ENCODE measurements at places on chromosomes 16 and 17.

GRCh38 chr17:17694169-17695081 lies 13.2 kb downstream of the RAI1 start:
- DNase-seq, result peak; percentile 89

DNA sequence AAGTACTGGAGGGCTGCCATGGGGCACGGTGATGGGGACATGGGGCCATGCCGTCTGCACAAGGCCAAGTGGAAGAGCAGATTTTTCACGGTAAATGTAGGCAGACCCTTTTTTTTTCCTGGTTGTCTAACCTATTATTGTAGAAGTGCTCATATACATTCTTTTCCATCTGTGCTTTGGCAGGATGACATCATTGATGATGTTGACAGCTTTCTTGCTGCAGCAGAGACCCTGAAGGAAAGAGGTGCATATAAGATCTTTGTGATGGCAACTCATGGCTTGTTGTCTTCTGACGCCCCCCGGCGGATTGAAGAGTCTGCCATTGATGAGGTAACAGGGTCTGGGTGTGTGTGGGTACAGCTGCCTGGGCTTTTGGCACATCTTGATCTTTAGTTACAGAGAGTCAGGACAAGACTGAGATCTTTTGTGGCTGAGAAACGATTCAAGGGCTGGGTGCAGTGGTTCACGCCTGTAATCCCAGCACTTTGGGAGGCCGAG lies 23.3 kb upstream of the SLC5A10 start:
- no peak for DNase-seq

DNA sequence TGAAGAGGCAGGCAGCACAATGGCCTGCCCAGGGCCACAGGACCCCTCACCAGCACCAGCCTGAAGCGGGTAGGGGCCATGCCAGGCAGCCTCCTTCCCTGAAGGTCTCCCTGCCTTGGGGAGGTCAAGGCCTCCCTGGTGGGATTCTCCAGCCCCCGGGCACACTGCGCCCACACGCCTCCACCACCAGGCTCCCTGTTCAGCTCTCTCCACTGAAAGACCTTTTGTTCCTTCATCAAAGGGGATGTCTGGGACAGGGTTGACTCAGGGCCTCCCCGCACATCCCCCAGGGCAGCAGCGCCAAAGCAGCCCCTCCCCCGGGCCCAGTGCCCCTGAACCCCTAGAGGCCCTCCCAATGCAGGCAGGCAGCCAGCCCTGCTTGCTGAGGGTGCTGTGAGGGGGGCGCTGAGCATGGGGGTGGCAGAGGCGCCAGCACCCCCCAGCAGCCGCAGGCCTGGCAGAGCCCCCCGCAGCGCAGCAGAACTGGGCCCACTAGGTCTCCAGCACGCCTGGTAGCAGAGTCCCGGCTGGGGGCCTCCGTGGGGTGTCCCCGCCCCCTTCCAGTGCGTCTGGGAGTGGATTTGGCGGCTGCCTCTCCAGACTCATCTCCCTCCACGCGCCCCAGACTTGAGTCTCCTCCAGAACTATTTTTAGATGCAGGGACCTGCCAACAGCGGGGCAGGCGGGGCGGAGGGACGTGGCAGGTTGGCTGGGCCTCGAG lies 13.1 kb downstream of the BCAR1 start:
- no peak for DNase-seq

DNA sequence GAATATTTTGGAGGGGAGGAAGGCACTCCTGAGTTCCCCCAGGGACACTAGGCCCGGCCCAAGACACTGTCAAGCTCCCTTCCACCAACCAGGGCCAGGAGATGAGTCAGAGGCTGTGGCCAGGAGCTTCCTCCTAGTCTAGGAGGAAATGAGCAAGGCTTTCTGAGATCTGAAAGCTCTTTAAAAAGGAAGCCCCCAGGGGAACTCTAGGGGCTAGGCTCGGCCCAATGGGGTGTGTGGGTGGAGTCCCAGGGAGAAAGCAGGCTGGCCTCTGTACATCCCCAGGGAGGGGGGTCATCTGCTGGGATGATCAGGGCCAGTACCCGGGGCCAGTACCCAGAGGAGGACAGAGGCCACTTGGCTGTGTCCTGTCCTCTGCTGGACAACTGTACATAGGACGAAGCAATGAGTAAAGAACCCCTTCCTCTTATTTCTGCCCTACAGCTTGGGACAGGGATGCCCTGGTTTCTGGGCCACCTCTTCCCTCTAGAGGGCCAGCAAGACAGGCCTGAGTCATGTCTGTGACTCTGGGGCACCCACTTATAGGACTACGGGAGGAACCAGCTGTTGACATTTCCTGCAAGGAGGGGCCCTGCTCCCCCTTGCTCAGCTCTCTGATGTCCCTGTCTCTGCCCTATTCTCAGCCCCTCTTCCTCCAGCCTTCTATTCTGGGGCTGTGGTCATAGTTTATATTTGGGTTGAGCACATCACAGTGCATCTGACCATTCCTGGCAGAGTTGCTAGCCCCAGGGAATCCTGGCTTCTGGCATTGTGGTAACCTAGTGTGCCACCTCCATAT lies 2.7 kb downstream of the FHOD1 start:
- peak; percentile 87 for DNase-seq

GRCh38 chr17:5686074-5686635 lies 101.8 kb upstream of the NLRP1 start:
- no peak for DNase-seq

DNA sequence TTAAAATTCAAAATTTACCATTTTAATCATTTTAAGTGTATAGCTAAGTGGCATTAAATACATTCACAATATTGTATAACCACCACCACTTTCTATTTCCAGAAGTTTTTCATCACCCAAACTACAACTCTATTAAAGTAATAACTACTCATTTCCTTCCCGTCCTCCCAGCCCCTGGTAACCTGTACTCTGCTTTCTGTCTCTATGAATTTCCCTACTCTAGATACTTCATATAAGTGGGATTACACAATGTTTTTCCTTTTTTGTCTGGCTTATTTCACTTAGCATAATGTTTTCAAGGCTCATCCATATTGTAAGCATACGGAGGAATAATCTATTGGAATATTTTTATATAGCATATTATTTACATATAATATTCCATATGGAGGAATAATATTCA lies 29.7 kb downstream of the ESRP2 start:
- DNase-seq, result no peak

DNA sequence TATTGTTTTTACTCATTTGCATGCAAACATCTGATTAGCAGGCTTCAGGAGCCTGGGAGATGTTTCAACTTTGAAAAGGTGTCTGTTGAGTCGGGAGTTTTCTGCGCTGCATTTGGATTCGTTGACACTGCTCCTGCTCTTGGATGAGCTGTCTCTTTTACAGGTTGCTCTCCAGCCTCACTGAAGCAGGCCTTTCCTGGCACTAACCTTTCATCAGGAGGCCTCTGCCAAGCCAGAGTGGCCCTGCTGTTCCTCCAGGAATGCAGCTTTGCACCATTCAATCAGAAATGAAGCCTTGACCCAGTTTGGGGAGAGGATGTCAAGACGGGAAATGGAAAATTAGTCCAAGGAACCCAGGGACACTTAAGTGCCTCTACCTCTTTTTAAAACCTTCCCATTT lies 330 bp upstream of the KRTAP29-1 start:
- no peak for DNase-seq

DNA sequence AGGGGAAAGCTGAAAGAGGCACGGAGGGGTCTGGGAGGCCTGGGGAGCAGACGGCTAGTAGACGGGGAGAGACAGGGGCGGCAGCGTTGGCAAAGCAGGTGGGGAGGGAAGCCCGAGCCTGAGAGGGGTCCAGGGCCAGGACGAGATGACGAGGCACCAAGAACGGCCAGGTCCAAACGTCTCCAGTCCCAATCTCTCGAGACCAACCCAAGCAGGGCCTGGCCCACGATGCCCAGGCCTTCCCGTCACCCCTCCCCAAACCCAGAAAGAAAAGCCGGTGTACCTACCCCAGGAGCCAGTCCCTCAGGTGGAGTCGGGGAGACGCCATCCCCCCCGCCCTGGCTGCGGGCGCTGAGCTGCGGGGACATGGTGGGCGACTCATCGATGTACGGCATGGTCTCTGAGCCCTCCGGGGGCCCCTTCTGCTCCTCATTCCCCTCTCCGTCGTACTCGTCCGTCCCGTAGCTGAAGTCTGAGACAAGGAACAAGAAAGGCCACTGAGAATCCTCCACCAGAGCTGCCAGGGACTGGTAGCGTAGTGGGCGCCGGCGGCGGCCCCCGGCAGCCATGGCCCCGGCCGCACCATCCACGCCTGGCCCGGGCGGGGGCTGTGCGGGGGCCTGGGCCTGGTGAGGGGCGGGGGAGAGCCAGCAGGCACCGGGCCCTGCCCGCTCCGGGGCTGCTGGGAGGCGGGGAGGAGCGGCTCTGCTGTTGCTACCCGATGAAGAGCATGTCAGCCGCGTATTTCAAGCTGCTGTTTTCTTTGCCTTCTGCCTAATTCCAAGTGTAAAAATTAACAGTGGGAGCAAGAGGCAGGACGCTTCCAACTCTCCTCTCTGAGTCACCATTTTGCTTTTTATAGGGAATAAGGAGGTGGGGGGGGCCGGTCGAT lies 54.6 kb downstream of the ABR start:
- DNase-seq, result no peak

GRCh38 chr16:55701442-55702319 lies 45.9 kb downstream of the SLC6A2 start:
- peak; percentile 67 for DNase-seq

GRCh38 chr17:57614742-57615141 lies 130.4 kb downstream of the CCDC182 start:
- DNase-seq, result no peak

DNA sequence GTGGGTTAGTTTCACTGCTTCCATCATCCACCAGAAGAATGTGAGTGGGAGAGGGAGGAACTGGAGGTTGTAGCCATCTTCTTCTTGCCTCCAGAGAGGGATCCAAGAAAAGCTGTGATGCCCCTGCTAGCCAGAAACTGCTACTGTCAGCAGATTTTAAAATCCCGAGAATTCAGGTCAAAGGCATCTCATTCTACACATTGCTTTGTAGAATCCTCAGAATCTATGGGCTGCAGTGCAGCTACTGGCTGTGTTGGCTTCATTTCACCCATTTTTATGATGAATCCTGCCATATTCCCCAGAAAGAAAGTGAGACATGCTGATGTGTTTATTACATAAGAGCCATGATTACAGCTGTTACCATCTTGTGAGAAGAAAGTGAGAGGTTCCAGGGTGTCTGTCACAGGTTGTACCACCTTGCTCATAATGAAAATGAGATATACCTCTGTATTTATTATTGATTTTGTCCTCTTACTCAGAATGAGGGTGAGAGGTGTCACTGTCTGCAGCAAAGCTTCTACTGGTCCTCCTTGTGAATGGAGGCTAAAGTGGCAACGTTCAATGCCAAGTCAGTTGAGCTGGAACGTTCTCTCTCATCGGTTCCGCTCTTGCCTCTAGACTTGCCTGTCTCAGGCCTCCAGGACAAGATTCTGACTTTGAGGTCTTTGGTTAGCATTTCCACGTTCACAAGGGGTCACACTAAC lies 50.1 kb upstream of the MYH10 start:
- DNase-seq, result no peak

- no peak for DNase-seq
Observed at GRCh38 chr16:72873853-72874252, 174.1 kb downstream of the ZFHX3 start.

GRCh38 chr17:56064506-56064905 lies 88.8 kb upstream of the ANKFN1 start:
- no peak for DNase-seq

GRCh38 chr16:61780161-61780560 lies 256.1 kb downstream of the CDH8 start:
- no peak for DNase-seq

- DNase-seq, result no peak
Observed at GRCh38 chr17:3914312-3914670, 2.0 kb downstream of the P2RX1 start.

GRCh38 chr17:4476511-4477070 lies 22.1 kb upstream of the SPNS2 start:
- DNase-seq, result no peak

- no peak for DNase-seq
Observed at GRCh38 chr16:54936979-54937670, 6.5 kb downstream of the IRX5 start.

DNA sequence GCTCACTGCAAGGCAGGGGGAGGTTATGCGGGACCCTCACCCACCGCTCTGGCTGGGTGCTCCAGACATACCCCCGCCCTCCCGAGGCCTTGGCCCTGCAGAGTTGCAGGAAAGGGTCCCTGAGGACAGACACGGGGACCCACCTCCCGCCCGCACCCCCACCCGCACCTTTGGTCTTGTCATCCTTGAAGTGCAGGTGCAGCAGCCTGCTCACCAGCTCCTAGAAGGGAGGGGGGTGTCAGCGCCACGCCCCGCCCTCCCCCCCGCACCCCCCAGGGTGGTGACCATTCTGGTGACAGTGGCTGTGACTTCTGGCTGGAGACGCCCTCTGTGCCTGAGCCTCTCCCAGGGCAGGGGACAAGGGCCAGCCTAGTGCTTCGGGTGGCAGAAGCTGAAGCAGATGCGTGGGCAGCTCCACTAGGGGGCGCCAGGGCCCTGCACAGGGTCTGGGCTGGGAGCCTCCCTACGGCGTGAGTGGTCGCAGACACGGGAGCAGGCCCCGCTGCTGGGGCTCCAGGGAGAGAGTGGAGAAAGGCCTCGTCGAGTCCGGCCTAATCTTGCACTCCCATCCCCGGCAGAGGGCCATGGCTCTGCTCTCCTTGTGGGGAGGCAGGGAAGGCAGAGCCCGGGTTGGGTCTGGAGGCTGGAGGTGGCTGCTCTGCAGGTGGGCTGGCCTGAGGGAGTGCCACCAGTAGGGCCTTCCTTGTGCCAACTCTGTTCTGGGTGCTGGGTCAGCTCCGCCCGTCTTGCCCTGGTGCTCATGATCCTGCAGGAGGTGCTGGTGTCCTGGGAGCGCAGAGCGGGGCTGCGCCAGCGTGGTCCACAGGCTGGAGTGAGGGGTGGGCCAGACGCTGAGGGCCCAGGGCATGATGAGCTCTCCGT lies 2.7 kb downstream of the CENPX start:
- DNase-seq, result peak; percentile 87

- DNase-seq, result no peak
Observed at GRCh38 chr16:85017151-85017550, 5.8 kb upstream of the ZDHHC7 start.

GRCh38 chr16:51146256-51146924 lies 4.7 kb downstream of the SALL1 start:
- DNase-seq, result no peak

GRCh38 chr17:56896968-56897359 lies 16.9 kb downstream of the TRIM25 start:
- no peak for DNase-seq

DNA sequence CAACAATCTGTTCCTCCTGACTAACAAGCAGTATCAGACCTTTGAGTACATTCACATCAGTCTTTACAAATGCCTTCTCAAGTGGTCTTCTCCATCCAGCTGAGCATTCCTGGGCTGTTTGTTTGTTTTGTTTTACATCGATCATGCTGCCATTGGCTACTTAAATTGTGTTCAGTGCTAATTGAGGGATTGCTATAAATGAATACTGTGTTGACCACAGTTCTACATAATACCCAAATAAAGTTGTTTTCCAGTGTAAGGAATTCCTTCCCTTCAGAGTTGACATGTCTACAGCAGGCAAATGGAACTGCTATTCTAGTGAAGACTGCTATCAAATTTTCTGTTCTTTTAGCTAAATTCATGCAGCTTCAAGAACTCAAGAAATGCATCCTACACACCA lies 3.2 kb downstream of the CDH8 start:
- DNase-seq, result no peak

- DNase-seq, result no peak
Observed at GRCh38 chr17:66317629-66318028, 15.2 kb downstream of the PRKCA start.

GRCh38 chr16:12147681-12148080 lies 171.1 kb downstream of the SNX29 start:
- DNase-seq, result no peak

- no peak for DNase-seq
Observed at GRCh38 chr16:50756473-50756872, 14.6 kb downstream of the CYLD start.

- no peak for DNase-seq
Observed at GRCh38 chr17:70040336-70040735, 34.7 kb upstream of the KCNJ16 start.

- DNase-seq, result no peak
Observed at GRCh38 chr17:73637866-73638265, 6.4 kb downstream of the SDK2 start.
